ENCODE measurements at places on chromosomes 4 and X.

DNA sequence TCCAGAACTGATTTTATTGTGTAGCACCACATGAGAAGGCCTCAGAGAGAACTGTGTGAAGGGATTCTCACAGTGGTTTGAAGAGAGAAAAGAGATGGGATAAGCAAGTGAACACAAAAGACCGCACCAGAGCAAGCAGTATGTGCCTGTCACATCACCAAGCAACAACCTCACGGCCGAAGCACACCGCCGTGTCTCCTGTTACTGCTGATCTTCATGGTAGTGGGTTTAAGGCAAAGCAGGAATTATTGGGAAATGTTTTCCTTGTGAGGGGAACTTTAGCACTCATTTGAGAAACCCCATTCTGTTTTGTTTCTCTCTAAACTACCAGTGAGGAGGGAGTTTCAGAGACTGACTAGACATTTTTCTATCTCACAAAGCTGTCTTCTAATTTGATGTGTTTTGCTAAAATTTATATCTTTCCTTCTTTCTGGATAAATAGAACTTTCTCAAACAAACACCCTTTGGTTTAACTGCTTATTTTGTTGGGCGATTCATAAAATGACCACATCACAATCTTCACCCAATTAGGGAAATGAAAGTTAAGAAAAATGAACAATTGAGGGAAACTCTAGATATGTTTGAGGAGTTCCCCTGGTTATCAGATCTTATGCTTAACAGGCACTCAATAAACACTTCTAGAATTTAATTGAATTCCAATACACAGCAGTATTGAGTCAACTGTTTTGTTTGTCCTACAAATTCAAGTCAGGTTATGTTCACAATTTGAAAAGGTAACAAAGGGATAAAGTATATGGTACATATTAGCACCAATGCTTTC lies 16.5 kb downstream of the SH3KBP1 start:
- no peak for DNase-seq

- DNase-seq: no peak
Measured at GRCh38 chrX:124690495-124690894, 344.1 kb downstream of the SH2D1A start.

DNA sequence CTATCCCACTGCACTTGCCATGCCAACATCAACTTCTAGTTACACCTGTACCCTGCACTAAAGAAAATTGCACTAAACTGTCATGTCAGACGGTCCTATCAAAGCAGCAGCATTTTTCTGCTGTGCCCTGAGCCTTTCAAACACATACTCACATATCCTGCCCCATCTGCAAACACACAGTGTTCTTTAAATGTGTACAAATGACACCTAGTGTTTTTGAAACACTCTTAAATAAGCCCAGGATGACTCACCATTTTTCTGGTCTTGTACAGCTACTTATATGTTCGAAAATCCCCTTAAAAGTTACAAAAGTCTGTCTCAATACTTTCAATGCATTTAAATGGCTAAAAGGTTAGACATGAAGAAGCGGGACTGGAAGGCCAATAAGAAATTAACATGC lies 346.7 kb upstream of the PPARGC1A start:
- no peak for DNase-seq

DNA sequence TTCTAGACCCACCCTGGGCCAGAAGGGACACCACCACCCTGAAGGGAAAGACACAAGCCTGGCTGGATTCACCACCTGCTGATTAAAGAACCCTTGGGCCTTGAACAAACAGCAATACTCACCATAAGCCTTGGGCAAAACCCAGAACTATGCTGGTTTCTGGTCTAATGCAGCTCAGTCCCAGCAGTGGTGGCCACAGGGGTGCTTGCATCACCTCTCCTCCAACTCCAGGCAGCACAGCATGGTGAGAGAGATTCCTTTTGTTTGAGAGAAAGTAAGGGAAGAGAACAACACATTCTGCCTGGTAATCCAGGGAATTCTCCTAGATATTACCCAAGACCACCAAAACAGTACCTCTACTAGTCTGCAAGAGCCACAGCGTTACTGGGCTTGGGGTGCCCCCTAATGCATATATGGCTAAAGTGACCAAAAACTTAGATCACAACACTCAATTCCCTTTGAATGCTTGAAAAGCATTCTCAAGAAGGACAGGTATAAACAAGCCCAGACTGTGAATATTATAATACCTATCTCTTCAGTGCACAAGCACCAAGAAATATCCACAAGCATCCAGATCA lies 25.7 kb downstream of the RNF128 start:
- DNase-seq: no peak

DNA sequence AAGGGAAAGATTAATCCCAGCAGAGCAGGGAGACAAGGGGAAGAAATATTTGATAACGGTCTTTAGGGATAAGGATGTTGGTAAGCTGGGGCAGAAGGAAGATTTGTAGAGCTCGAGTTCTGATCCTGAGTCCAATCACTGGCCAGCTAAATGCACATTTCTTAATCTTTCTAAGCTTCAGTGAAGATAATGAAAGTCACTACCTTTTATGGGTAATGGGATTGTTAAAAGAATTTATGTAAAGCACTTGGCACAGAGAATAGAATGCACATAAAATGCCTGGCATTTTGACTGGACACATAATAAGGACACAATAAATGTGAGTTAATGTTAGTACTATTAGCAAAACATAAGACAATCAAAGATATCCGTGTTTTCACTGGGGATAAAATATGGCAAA lies 43.3 kb downstream of the NCAPG start:
- no peak for DNase-seq

DNA sequence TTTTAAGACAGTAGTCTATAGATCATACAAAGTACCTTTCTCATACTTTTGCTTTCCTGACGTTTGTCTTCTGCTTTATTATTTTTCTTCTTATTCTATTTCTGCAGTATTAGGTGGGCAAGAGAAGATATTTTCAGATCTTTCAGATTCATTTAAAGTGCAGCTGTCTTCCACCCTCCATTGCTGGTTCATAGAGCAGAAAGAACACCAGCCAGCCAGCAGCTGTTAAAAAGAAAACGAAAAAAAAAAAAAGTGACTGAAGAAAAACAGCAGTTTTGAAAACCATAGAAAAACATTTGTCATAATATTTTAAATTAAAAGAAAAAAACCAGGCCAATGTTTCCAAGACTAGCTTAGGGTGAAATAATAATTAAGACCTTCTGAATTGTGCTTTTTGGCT lies 42.9 kb downstream of the SMAD1 start:
- no peak for DNase-seq

DNA sequence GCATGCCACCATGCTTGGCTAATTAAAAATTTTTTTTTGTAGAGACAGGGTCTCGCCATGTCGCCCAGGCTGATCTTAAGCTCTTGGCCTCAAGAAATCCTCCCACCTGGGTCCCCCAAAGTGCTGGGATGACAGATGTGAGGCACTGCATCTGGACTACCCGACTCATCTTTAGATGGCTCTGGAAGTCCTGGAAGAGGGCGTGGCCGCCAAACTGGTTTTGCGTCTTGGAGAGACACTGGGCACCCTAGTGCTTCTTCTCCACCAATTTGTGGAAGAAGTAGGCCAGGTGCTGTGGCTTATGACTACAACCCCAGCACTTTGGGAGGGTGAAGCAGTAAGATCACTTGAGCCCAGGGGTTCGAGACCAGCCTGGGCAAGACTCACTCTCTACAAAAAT lies 47.6 kb downstream of the HOPX start:
- DNase-seq: no peak

GRCh38 chr4:127217586-127218229 lies 415.0 kb upstream of the INTU start:
- DNase-seq: no peak

DNA sequence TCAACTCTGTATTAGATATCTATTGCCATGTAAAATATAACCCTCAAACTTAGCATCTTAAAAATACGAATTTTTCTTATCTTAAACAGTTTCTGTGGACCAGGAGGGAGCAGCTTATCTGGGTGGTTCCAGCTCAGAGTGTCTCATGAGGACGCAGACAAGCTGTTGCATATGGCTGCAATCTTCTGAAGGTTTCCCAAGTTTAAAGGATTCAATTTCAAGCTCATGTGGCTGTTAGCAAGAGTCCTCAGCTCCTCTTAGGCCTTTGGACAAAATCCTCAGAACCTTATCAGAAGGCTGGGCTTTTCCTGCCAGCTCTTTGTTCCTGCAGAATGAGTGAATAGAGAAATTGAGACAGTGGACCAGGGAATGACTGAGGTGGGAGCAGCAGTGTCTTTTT lies 2.8 kb upstream of the CTSO start:
- no peak for DNase-seq

GRCh38 chrX:68659385-68659784 lies 11.9 kb downstream of the STARD8 start:
- DNase-seq: no peak

DNA sequence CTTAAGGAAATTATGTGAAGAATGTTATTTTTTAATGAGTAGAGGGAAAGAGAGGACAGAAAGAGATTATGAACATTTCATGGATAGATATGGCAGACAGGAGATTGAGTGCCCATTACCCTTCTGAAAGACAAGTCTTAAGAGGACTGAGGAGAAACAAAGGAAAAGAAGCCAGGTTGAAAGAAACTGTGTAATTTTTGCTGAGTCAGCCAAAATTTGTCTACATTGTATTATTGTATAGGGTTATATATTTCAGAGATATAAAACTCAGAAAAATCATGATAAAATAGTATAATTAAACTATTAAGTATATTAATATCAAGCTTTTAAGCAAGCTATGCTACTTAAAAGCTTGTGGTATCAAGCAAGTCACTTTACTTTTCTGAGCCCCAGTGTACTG lies 4.9 kb downstream of the TMPRSS11B start:
- DNase-seq: no peak

DNA sequence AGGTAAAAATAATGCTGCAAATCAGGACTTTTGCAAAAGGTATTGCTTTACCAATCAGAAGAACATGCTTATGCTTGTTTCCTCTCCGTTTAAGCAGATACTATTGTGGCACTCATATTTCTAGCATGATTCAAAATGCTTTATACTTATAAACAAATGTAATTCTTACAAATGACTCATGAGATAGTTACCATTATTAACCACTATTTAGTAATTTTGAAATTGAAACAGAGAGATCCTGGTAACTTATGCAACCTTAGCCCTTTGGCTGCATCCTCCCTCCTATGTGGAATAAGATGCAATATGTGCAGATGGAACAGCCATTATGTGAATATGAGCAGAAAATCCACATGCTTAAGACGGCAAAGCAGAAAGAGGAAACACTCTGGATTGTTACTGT lies 164.7 kb downstream of the PCDH18 start:
- no peak for DNase-seq

DNA sequence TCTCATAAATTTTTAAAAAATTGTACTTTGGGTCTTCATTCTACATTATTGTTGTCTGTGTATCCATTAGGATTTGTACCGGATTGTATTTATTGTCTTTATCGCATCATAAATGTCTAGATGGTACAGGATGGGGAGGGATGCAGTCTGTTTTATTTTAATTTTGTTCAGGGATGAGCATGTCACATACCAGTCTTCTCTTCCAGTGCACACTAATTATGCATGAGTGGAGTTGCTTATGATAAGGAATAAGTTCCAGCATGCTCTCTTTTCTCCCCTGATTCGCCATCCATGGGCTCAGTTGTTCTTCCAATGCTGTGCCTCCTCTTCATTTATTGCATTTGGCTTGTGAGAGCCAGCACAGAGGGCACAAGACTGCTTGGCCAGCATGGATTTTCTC lies 54.3 kb downstream of the PPEF1 start:
- no peak for DNase-seq

GRCh38 chr4:54186371-54186770 lies 42.7 kb upstream of the PDGFRA start:
- no peak for DNase-seq

DNA sequence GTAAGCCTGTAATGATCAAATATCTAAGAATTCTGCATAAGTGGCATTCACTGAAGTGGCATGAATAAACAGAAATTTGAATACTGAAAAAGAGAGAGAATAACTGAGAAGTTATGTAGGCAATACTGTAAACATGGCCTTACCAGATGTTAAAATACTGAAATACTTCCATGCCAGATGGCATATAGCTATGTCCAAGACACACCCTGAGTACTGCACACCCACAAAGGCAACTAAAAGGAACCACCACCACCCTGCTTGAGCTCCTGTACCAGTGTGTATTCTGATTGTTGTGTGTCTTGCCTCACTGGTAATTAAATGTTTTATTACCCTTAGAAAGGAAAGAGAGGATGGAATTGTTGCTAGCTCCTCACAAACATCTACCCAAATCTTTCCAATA lies 192.1 kb downstream of the ADAMTS3 start:
- DNase-seq: no peak

- DNase-seq: no peak
Measured at GRCh38 chr4:142574306-142574705, 271.8 kb downstream of the INPP4B start.

DNA sequence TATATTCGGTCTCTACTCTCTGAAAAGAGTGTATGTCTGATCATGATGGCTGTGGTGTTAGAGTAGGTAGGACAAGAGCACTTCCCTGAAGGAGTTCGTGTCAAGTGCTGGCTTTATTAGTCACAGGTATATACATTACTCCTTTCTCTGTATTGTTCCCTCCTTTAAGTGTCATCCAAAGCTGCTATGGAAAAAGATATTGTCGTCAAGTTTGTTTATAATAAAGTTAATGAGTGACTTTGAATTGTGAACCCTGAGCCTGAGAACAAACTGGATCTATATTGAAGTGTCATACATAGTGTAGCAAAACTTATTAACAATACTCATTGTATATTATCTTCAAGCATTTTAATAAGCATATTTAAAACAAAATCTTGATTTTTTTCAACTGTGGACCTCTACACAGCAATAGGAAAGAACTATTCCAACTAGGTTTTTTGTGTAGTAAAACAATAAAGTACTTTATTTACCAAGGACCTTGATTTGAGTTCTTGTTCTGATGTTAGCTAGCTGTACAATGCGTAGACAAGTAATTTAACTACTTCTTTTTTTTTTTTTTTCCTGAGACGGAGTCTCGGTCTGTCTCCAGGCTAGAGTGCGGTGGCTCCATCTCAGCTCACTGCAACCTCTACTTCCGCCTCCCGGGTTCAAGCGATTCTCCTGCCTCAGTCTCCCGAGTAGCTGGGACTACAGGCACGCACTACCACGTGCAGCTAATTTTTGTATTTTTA lies 177.7 kb downstream of the RAPGEF2 start:
- DNase-seq: no peak

DNA sequence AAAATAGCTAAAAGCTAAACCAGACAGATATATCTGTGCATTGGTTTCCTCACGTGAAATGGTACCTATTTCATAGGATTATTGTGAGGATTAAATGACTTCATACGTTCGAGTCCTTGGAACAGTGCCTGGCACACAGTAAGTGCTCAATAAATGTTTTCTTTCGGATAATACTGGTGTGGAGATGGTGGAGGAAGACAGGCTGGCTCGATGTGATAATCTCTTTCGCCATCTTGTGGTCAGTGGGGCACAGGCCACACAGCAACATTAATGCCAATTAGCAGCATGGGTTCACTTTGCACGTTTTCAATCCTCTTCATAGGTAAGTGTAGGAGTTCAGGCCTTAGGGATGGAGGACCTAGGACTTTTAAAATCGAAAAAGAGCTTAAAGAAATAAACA lies 9.3 kb downstream of the PAGE4 start:
- DNase-seq: peak; percentile 6

GRCh38 chr4:173243917-173244658 lies 75.5 kb downstream of the GALNT7 start:
- no peak for DNase-seq

GRCh38 chr4:81746773-81747172 lies 275.1 kb upstream of the RASGEF1B start:
- DNase-seq: no peak

- peak; percentile 60 for DNase-seq
Measured at GRCh38 chr4:2797545-2798305, 4.8 kb downstream of the SH3BP2 start.

- no peak for DNase-seq
Measured at GRCh38 chr4:55447831-55448230, 52.1 kb downstream of the TMEM165 start.

Measured in thyroid gland (tissue), 4 donors.